ENCODE measurements at places on chromosomes 2 and 18. TPM values are rescaled to one million over a fixed set of nuclear protein-coding genes. Genes with fewer than 3 reads are reported as not detected.

- no peak for DNase-seq
Observed at GRCh38 chr2:131966256-131966655, 195.5 kb downstream of the ANKRD30BL start.

DNA sequence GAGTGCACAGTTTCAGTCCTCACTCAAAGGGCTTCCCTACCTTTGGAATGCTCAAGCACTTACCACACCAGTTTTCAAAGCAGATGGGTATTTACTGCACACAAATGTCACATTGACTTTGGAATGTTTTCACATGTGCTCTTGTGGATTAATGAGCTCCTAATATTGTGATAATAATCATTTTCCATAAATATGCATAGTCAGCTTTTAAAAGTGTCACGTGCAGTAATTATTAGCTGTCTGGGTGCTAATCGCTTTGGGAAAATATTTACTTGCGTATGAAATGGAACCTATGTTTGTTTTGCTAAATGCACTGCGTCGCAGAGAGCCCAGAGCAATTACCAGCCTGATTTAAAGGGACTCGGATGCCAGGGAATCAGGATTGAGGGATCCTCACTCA, 229.3 kb downstream of the SMAD2 start:
- DNase-seq: no peak

DNA sequence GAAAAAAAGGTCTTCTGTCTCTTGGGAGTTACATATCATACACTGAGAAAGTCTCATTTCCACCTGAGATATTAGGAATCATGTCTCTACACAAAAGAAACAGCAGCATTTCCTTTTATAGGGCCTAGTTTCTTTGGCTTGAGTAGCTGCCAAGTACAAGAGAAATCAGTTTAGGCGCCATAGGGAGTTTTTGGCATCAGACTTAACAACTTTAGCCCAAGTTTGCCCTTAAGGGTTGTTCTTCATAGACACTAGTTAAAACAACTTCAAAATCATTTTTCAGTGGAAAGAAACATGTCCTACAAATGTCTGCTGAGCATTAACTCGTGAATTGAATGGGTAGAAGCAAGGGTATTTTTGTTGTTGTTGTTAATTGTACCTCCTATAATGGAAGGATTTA, 587.0 kb upstream of the DSEL start:
- DNase-seq: no peak

DNA sequence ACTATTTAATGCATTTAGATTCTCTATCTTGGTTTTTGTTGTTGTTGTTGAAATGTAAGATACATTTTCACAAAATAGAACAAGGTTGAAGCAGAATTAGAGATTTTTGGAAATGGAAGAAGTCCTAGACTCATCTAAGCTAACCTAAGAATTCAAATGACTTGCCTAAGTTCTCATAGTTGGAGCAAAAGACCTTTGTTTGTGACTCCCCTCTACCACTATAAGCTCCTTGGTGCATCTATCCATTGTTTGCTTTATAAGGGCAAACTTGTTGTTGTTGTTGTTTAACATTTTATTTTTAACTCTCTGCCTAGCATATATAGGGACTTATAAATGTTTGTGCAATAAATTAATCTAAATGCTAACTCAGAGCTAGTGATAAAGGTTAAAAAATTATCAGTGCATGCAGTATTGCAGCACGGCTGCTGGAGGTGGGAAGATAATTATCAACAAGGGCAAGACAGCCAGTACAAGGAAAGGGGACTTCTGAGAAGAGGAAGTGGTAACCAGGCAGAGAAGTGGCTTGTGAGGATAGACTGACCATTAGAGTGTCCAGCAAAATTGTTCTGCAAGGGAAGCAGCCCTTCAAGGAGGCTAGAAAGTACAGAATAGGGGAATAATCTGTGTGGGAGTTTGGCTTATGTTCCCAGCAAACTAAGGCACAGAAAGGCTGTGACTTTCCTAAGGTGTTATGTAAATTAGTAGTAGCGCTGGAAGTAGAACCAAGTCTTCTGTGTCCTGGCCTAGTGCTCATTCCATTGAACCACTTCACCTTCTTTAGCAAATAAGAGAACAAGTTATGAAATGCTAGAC, 38.1 kb upstream of the ACYP2 start:
- DNase-seq: no peak

DNA sequence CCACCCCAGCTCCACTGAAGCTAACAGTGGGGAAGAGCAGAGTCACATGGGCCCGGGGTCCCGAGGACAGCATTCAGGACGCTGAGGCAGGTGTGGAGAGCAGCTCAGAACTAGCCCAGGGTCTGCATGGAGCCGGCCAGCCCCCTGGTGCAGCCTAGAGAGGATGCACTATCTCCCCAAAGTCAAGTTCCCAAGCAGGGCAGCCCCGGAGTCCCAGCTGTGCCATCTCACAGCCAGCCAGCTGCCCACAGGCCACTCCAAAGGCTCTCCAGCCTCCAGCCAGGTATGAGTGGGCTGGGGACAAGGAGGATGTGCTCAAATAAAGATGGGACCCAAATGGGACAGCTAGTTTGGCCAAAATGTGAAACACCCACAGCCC, 41.0 kb downstream of the BIN1 start:
- DNase-seq: no peak

DNA sequence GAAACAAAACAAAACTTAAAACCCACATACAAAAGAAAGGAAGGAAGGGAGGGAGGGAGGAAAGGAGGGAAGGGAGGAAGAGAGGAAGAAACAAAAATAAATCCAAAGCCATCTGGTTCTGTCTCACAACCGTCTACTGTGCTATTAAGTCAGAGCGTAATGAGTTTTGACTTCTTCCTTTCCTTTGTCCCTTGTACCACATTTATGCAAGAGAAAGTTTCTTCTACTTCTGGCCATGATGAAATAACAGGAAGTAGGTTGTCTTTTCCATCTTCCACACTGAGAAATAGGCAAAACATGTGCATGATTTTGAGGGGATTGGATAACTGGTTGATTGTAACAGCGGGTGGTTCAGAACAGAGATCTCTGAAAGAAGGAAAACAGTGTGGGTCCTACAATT, 121.4 kb downstream of the CTAGE1 start:
- DNase-seq: no peak

GRCh38 chr2:113846429-113846828, 43.5 kb upstream of the ACTR3 start:
- no peak for DNase-seq

DNA sequence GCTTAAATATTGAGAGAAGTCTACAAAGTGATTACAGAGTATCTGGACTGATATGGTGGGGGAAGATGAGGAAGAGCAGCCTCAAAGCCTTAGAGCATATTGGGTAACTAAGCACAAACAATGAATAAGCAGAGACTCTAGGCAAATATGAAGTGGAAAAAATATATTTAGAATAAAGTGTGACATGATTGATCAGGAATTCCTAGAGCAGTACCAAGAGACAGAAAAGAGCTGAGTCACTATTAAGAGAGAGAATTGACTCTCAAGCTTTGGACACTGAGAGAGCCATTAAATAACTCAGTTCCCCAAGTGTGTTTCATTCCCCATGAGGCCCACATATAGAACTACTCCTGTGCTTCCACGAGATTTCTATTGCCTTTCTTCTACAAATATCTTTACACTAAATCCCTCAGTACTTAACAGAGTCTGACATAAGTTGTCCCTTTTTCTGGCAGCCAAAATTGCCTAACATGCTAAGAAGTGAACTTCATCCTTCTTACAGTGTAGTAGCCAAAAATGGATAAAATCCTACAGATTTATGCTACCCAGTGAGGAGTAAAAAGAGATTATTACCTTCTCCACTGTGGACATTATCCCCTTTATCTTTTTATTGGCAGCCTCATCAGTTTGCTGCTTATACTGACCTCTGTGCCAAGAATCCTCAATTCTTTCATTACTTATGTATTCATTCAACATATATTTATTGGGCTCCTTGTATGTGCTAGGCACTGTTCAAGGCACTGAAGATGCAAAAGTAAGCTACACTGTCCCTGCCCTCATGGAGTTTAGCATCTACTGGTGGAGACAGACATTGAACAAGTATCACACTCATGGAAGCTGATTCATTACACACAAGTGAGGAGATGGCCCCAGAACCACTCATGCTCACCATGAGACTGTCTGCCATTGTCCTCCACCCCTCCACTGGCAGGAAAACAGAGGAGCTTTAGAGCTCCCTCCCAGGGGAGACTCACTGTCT, 45.4 kb downstream of the SLC40A1 start:
- no peak for DNase-seq

- DNase-seq: no peak
Observed at GRCh38 chr2:104878863-104879512, 25.1 kb downstream of the POU3F3 start.

DNA sequence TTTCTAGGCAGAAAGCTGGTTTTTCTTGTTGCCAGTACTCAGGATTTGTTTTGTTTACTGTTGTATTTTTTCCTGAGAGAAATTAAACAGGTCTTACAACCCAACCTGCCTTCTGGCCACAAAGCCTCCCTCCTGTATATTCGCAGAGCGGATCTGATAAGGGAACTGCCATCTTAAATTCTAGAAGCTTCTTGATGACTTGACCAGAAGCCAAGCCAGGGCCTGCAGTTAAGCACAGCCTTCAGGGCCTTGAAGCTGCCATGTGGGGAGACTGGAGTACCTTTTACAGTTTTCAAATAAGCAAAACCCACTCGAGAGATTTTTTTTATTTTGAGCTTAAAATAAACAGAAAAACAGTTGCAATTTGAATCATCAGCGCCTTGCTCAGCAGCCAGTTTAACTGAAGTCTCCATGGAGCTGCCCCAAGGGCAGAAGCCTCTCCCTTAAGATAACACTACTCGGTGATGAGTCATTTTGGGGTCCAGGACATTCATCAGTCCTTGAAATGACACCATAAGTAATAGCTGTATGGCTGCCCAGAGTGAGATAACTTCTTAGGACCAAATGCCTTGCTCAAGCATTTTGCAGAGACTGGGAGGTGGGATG, 51.5 kb upstream of the PHLPP1 start:
- DNase-seq: no peak

DNA sequence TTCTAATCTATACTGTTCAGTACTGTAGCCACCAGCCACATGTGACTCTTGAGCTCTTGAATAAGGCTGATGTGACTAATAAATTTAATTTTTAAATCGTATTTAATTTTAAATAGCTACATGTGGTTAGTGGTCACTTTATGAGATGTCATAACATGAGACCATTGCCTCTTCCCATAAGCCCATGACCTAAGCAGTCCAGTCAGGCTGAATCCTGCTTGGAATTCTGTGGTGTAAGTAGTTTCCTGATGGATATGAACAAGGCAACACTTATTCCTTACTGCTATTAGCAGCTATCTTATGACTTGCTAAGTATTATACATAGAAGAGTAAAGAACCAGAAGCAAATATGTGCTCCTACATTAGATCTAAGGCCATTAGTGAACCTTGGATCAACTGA, 150.0 kb downstream of the DIS3L2 start:
- DNase-seq: no peak

DNA sequence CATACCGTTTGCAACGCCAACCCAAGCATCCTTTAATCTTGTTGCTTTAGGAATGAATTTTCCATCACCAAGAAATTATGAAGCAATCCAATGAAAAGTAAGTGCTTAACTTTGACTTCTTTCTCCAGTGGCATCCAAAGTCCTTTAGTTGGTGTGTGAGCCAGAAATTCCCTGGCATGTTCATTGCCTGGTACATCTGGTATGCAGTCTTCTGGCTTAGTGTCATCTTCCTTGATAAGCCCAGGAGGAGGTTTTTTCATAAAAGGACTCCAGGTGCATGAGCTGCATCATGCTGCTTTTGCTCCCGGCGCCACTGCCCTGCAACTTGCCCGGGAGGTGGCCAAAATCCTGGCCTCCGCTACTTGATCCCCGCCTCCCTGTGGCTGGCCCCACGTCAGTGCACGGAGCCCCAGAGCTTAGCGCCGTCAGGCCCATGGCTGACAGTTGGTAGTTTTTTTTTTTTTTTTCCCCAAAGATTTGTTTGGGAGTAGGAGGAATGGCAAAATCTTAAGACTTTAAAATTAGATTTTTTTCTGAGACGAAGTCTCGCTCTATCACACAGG, 58.7 kb downstream of the PUM2 start:
- DNase-seq: no peak

The DCDC2C gene
- total RNA-seq: 0.14 TPM

The ATIC gene
- total RNA-seq: 62.8 TPM

The R3HDM1 gene
- 25.0 TPM for total RNA-seq

The CCDC178 gene
- 0.69 TPM for total RNA-seq

The TAF1B gene
- total RNA-seq: 14.8 TPM

The PHLPP1 gene
- total RNA-seq: 33.2 TPM

The SP140 gene
- 4.2 TPM for total RNA-seq

The GALR1 gene
- total RNA-seq: 0.09 TPM

The TDRD15 gene
- total RNA-seq: not detected

The ANTXR1 gene
- total RNA-seq: 142 TPM

The PAIP2B gene
- total RNA-seq: 6.9 TPM
